ENCODE measurements at places on chromosomes 11 and 22. TPM values are rescaled to one million over a fixed set of nuclear protein-coding genes. Genes with fewer than 3 reads are reported as not detected.

C22orf42 gene
- not detected for polyA plus RNA-seq

LAYN gene
- 24.8 TPM for polyA plus RNA-seq

PTPRJ gene
- polyA plus RNA-seq: 6.0 TPM

APOA4 gene
- polyA plus RNA-seq: 0.19 TPM

RNF215 gene
- 13.6 TPM for polyA plus RNA-seq

CCDC188 gene
- polyA plus RNA-seq: not detected

C11orf97 gene
- not detected for polyA plus RNA-seq

CYP2D6 gene
- 0.28 TPM for polyA plus RNA-seq

MYEOV gene
- 0.21 TPM for polyA plus RNA-seq

IRAG1 gene
- 70.6 TPM for polyA plus RNA-seq

MRE11 gene
- 5.6 TPM for polyA plus RNA-seq

SPDYC gene
- 0.07 TPM for polyA plus RNA-seq

CADM1 gene
- polyA plus RNA-seq: 35.3 TPM

PHF21B gene
- 0.95 TPM for polyA plus RNA-seq

DNA sequence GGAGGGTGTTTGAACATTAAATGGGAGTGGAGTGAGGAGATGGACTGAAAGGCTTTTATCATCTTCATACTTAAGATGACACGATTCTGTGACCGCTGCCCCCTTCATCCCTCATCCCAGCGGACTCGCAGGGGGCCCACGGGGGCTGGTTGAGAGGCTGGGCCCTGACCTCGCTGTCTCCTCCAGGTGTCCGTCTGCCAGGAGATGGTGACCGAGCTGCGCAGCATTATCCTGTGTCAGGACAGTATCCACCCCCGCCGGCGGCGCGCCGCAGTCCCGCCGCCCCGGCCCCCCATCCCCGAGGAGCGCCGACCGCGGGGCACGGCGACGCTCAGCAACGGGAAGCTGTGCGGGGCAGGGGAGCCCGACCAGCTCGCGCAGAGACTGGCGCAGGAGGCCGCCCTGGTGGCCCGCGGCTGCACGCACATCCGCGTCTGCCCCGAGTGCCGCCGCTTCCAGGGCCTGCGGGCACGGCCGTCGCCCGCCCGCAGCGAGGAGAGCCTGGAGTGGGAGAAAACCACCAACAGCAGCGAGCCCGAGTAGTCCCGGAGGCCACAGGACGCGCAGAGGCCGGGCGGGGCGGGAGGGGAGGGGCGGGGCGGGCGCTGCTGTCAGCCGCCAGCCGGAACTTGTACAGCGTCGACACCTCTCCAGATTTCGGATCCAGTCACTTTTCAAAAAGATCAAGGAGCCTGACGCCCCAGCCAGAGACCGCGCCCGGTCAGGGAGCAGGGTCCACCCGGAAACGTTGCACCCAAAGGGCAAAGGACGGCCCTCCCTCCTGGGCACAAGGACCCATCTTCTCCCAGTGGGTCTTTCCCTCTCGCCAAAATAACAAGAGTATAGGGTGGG is 38.0 kb upstream of the TBCEL start:
- DNase-seq: peak; percentile 37

DNA sequence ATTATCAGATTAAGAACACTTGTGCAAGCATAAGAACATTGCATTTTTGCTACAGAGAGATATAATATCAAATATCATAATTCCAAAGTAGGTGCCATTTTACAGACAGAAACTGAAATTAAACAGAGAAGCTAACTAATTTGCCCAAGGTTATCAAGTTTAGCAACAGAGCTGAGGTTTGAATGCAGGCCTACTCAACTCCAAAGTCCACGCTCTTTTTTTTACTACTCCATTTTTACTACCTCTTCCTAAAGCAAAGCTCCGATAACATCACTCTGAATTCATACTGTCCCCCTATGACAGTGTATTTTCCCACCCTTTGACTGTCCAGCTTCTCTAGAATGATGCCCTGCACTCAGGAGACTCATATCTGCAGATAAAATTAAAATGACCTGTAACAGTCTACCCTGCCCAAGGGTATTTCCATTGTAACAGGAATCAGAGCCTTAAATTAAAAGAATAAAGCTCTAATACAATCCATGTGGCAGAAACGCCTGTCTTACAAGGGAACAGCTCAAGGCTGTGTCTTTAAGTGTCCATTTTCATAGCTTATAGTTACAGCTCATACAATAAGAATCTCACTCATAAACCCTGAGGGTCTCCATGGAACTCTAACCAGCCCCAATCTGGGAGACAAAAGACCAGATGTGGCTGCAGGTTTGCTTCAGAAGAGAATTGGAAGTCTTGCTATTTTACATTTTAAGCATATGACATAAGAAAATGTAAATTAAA is 36.8 kb downstream of the ALG9 start:
- no peak for DNase-seq

DNA sequence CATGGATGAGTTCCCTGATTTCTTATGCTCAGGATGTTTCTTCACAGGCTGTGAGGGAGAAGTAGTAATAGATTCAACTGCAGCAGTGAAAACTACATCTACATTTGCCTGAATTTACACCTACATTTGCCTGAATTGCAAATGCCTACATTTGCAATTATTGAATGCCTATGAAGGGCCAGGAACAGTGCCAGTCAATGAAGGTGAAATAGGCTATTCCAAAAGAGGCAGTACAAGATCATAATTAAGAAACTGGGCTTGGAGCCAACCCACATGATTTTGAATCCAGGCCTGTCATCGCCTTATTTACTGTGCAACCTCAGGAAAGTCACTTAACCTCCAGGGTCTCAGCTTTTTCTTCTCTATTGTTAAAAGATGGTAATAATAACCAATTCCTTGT is 1353.3 kb downstream of the FAM181B start:
- no peak for DNase-seq

GRCh38 chr11:44659641-44660040 is 67.1 kb upstream of the TSPAN18 start:
- no peak for DNase-seq

GRCh38 chr11:66408488-66409214 is 12.2 kb upstream of the NPAS4 start:
- DNase-seq: peak; percentile 94

GRCh38 chr11:16793511-16793910 is 55.1 kb downstream of the C11orf58 start:
- DNase-seq: no peak

GRCh38 chr22:26038365-26038764 is 130.9 kb upstream of the SEZ6L start:
- no peak for DNase-seq

DNA sequence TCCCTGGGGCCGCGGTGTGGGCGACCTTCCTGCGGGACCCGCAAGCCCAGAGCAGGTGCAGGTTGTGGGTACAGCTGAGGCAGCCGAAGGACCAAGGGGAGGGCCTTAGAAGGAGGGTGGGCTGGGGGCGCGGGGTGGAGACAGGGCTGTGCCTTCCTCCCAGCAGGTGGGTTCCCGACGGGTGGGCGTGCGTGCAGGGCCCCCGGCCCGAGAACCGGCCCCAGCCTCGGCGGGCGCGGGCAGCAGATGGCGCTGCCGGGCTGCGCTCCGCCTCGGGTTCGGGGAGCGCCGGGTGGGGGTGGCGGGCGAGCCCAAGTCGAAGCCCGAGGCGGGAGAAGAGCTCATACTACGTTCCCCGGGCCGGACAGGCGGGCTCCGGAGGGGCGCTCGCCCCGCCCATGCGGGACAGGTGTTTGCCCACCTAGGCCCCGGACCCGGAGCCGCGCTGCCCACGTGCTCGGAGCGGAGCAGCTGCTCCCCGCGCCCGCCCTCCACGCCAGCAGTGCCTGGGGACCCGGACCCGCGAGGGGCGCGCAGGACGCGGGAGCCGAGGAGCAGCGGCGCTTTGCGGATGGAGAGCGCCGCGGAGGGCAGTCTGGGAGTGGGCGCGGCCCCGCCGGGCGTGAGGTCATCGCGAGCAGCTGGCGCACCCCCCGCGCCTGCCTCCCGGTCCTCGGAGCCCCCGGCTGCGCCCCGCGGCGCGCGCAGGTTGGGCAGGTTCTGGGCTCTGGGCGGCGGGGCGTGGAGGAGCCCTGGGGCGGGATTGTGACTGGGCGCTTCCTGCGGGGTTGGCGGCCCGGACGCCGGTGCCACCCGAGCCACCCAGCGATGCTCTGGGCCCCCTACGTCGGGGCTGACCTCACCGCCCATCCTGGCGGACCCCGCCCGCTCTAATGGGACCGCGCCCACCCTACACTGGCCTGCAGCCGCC is 25.3 kb downstream of the DUSP8 start:
- DNase-seq: no peak

DNA sequence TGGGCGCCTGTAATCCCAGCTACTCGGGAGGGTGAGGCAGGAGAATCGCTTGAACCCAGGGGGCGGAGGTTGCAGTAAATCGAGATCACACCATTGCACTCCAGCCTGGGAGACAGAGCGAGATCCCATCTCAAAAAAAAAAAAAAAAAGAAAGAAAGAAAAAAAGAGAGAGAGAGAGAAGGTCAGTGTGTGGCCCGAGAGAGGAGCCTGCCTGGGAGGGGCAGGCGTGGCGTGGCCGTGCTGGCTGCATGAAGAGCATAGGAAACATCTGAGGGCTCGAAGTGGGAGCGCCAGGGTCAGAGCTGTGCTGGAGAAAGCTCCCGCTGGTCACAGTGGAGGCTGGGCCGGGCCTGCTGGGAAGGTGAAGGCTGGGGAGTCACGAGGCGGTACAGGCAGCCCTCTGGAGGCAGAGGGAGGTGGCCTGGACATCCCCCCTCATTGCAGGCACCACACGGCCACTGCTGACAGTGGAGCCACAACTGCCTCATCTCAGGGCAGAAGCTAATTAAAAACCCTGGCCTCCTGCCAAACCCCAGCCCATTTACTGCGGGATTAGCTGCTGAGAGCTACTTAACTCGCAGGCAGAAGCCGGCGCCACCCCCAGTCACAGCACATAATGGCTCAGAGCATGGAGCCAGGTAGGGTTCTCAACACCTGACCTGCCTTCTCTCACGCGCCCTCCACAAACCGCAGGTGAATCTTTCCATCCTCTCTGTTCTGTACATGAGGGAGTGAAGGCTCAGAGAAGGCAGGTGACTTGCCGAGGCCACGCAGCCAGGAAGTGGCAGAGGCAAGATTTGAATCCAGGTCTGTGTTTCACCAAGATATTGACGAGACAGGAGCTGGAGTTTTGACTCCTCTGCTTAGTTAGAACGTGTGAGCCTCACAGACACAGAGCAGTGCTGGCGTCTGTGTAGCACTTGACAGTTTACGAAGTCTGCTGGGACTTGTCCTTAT is 32.6 kb downstream of the NFAM1 start:
- DNase-seq: peak; percentile 27

DNA sequence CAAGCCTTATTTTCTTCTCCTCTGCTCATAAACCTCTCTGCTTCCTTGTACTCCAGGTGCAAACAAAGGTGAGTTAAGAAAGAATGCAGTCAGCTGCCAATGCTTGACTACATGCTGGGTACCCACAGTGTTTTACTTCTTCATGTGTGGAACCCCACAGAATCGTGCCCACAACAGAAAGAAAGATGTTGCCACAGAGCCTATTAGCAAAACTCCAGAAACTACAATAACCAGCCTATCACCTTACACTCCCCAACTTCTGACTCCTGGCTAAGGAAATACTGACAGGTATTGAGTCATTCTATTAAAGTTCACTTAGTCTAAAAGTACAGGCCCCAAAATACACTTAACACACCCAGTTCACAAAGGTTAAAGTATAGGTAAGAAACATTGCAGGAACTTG is 56.9 kb upstream of the CCDC89 start:
- no peak for DNase-seq

DNA sequence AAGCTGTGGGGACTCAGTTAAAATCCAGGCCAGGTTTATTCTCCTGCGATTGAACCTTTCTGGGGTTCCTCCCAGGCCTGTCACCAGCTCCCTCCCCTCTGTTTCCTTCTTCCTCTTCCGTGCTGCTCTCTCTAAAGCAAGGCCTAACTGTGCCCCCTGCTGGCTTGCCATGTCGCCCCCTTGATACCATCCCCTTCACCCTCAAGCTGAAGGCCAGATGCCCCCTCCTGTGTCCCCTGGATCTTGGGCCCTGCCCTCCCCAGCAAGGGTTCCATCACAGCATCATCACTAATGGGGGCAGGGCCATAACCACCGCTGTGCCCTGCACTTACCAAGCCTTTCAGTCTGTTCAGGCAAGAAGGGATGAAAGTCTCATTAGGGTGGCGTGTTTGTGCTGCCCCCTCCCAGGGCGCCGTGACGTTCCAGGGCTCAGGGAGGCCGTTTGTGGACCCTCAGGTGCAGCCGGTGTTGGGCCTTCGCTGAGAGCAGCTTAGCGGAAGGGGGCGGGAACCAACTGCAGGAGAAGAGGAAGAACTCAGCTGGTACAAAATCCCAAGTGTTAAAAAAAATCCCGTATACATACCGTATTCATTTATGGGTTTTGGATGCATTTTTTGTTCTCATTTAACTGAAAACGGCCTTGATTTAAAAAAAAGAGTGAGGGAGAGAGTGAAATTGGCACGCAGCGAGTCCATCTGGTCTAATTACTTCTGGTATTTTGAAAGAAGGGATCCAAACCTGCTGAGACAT is 69.9 kb downstream of the MPPED1 start:
- DNase-seq: no peak

- no peak for DNase-seq
These were observed 700 bp downstream of the FAM180B start for GRCh38 chr11:47587039-47587716.

DNA sequence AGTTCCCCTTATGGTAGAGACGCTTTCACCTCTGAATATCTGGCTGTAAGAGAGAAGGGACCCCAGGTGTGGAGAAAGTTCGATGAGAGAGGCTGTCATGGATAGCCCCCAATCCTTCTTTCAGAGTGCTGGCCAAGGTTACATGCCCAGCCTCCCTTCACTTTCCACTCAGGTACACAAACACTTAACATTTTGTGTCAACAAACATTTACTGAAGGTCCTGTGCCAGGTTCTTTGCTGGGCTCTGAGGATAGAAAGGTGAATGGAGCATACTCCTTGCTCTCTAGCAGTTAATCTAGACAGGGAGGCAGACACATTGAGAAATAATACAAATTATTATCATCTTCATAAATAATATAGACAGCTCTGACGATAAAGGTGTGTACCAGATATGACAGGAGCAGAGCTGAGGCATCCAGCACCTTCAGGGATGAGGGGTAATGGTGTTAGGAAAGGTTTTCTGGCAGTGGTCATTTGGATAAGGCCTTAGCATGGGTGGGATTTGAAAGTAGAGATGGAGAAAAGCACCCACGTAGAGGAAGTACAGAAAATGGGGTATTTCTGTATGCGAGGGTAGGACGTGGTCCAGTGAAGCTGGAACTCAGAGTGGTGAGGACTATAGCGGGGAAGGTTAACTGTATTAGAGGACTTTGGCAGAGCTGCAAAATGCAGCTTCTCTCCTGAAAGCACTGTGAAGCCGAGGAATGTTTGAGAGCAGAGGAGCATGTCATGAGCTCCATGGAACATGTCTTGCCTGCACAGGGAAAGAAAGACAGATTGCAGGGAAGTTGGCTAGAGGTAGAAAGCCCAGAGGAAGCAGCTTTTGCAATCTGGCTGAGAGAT is 19.6 kb downstream of the PPFIBP2 start:
- DNase-seq: no peak

GRCh38 chr11:128955636-128956035 is 13.0 kb upstream of the TP53AIP1 start:
- DNase-seq: no peak

GRCh38 chr22:49365191-49365837 is 462.4 kb downstream of the BRD1 start:
- no peak for DNase-seq

- no peak for DNase-seq
These were observed 1.7 kb downstream of the TOM1 start for GRCh38 chr22:35301372-35301874.

Measured in ovary (tissue), 10 donors.